ENCODE measurements at places on chromosomes 5 and 9. TPM values are rescaled to one million over a fixed set of nuclear protein-coding genes. Genes with fewer than 3 reads are reported as not detected.

DNA sequence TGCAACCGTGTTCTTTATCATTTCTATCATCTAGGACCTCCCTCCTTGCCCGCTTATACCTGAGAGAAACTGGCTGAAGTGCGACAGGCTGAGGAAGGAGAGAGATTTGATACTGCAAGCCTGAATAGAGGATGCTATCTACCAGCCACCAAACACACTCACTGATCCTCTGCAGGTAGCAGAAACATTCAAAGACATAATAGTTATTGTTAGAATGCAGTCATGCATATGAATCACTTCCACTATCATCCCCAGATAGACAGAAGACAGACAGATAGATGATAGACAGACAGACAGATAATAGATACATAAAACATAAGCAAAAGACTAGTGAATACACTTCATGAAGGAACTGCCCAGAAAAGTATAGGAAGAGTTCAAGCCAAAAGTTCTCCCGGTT lies 32.9 kb downstream of the FAM81B start:
- H3K27me3 ChIP-seq, result no peaks in the 10 kb centered on the region
- H3K27ac ChIP-seq, result no peak overlapping the region
- no peaks in the 10 kb centered on the region for H3K36me3 ChIP-seq
- no peaks in the 10 kb centered on the region for H3K4me1 ChIP-seq

GRCh38 chr5:96197347-96197746 lies 235.7 kb upstream of the ELL2 start:
- no peak for DNase-seq
- H3K4me1 ChIP-seq, result no peaks in the 10 kb centered on the region
- H3K27ac ChIP-seq, result no peak overlapping the region
- H3K27me3 ChIP-seq, result no peaks in the 10 kb centered on the region

GPRIN1 gene
- total RNA-seq, result 1.4 TPM

DNA sequence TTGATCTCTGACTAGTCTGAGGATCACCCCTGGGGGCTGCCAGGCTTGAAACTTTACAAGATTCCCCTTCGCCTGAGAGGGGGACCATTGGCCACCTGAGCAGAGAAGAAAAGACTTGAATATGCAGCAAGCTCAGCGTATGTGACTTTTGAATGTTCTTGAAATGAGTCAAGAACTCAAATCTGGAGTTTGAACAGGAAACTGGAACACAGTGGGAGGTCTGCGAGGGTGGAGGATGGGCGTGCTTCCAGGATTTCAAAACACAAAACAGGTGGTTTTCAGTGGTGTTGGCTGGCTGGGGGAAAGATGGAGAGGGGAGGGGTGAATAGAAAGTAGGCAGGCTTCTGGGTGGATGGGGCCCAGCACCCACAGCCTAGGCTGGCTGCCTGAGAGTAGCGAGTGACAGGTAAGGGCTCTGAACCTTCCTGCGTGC lies 40.6 kb downstream of the TMEM174 start:
- H3K27me3 ChIP-seq, result peaks cover 34% of the 10 kb centered on the region
- H3K36me3 ChIP-seq, result no peaks in the 10 kb centered on the region
- H3K4me3 ChIP-seq, result no peak overlapping the region

Data from adrenal gland (tissue), 19 donors.